Ecto neural progenitor cell (in vitro differentiated cells): ENCODE measurements at places on chromosomes 4 and X.

DNA sequence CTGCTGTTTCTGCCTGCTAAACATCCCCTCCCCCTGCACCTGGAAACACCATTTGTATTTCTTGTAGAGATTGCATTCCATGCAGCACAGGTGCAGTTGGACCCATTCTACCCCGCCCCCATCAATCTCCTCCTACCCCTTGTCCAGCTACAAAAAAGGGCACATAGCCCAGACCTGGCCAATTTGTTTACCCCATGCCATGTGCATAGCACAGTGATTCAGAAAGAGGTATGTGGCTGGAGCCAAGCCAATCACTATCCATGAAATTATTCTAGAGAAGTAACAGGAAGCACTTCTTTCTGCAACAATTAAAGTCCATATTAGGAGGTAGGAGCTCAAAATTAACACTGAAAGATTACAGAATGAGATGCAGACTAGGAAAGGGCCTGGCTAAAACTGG is 20.2 kb upstream of the TMEM184C start:
- DNase-seq, result no peak

DNA sequence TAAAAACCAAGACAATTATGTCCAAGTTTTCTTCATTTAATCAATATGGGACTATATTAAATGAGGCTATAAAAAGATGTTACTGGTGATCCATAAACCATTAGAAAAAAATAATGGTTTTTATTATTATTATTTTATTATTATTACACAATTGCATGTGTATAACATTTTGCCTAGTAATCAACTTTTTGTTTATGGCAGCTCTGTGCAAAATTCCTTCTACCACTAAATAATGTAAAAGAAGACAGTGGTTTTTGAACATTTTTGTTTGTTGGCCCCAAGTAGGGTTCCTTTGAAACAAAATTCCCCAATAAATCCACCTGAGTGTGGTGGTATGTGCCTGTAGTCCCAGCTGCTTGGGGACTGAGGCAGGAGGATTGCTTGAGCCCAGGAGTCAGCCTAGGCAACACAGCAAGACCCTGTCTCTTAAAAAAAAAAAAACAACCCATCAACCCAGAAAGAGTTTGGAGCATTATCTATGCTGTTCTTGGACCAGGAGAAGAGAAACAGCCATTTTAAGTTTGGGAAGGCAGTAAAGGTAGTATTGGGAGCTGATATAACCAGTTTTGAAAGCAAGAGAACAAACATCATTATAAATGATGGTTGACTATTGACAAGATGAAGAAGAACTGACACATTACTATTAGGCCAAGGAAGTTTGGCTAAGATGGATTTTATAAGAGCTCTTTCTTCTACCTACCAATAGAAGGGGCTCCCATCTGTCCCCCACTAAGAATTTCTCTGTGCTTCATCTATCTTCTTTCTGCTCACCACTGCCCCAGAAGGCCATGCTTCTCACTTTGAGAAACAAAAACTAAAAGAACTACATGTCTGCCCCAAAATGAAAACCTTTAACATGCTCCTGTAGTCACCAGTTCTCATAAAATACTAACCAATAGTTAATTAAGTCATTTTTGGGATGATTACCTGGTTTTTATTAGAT is 2.2 kb downstream of the TMEM156 start:
- DNase-seq, result no peak

GRCh38 chrX:71102292-71102691 is 4.2 kb downstream of the CXorf65 start:
- no peak for DNase-seq

- DNase-seq, result no peak
Observed at GRCh38 chr4:165761963-165762362, 111.1 kb upstream of the TLL1 start.

GRCh38 chrX:129953334-129953648 is 29.1 kb upstream of the BCORL1 start:
- DNase-seq, result no peak

DNA sequence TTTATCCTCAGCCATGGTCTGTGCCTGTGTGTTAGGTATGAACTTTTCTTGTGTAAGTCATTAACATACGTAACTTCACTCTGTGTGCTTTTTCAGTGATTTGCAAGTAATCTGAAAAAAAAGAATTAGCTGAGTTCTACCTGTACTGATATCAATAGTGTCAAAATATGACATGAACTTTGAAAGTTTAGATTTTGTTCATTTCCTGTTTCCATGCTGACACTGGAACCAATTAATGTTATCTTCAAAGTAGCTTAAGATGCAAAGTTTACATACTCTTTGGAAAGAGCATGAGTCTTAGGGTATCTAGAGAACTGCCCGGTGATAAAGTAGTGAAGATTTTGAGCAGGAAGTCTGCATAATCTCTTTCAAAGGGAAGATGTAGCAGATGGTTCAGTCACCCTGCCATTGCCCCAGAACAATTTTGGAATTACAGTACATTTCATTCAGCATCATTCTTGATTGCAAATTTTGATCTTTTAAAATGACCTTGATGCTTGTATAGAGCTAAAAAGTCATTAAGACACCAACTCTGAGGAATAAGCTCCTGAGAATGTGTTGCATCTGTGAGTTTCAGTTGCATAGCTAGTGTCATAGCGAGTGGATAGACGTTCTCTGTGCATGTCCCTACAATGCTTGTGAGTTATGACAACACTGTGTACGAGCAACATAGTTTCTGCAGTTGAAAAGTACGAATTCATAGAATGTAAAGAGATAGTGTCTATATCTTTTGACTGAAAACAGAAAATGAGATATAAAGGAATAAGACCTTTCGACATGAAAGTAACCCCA is 130.5 kb downstream of the PTTG2 start:
- no peak for DNase-seq
